ENCODE measurements at places on chromosomes 11 and 22. TPM values are rescaled to one million over a fixed set of nuclear protein-coding genes. Genes with fewer than 3 reads are reported as not detected.

OSBP2 gene
- total RNA-seq = 0.53 TPM

PRRG4 gene
- not detected for total RNA-seq

- H3K27me3 ChIP-seq = no peaks in the 10 kb centered on the region
- no peak overlapping the region for H3K27ac ChIP-seq
- H3K4me3 ChIP-seq = no peak overlapping the region
- DNase-seq = no peak
- H3K4me1 ChIP-seq = peaks cover 11% of the 10 kb centered on the region
- no peaks in the 10 kb centered on the region for H3K36me3 ChIP-seq
Observed at GRCh38 chr11:99327066-99327465, 306.3 kb downstream of the CNTN5 start.

DNA sequence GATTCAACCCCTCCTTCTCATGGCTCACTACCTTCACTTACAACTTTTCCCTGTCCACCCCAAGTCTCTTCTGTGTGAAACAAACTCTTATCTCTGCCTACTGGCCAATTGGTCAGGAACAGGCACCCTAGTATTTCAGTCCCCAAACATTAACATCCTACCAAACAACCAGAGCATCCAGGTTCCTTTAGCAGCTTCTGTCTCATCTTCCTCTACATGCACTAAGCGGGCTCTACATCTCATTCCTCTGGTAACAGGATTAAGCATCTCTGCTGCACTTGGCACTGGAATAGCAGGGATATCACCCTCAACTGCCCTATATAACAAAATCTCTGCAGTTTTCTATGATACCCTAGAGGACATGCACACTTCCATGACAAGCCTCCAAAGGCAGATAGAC, 116.2 kb downstream of the JRKL start:
- H3K27me3 ChIP-seq = no peaks in the 10 kb centered on the region
- H3K4me1 ChIP-seq = peaks cover 12% of the 10 kb centered on the region
- no peak for DNase-seq

- no peak overlapping the region for H3K27ac ChIP-seq
- no peaks in the 10 kb centered on the region for H3K4me1 ChIP-seq
- H3K27me3 ChIP-seq = peaks cover 83% of the 10 kb centered on the region
Observed at GRCh38 chr11:17694494-17695110, 24.8 kb upstream of the MYOD1 start.

DNA sequence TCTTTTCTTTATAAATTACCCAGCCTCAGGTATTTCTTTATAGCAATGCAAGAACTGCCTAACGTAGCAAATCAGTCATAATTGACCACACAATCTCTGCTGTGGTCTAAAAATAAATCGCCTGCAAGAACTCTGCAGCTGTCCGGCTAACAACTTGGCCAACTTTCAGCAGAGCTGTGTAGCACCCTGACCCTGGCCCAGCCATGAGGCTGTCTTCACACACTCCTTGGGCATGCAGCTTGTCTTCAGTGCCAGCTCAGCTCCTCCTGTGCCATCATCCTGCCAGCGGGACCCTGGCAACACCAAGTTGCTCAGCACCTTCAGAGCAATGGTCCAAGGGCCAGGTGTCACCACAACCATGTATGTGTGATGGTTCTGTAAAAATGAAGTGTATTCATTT, 355.6 kb downstream of the OPCML start:
- H3K4me3 ChIP-seq = no peak overlapping the region
- H3K27me3 ChIP-seq = no peaks in the 10 kb centered on the region
- DNase-seq = no peak
- no peaks in the 10 kb centered on the region for H3K4me1 ChIP-seq

- peaks cover 29% of the 10 kb centered on the region for H3K4me1 ChIP-seq
- H3K27ac ChIP-seq = no peak overlapping the region
- H3K4me3 ChIP-seq = no peak overlapping the region
- DNase-seq = peak; percentile 31
Observed at GRCh38 chr11:15987046-15987445, 369.3 kb downstream of the SOX6 start.

DNA sequence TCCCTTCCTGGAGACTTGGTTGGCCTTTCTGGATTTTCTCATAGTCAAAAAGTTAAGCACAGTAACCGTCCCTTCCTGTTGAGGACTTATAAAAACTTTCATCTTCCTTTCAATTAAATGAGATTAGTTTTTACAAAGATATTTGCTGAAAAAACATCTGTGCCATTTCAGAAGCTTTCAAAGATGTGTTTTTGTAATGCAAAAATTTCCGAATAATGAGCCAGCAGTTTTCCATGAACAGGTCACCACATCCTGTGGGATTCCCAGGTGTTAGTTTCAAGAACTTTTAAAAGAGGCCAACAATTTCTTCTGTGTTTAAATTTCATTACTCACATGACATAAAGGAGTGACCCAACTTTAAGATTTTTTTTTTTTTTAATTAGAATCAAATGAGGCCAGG, 18.0 kb downstream of the NUP50 start:
- DNase-seq = no peak
- no peak overlapping the region for H3K4me3 ChIP-seq
- H3K4me1 ChIP-seq = 0 out of 2 replicates have a peak, but pooled peaks cover 4% of the 10 kb centered on the region
- H3K27ac ChIP-seq = no peak overlapping the region

DNA sequence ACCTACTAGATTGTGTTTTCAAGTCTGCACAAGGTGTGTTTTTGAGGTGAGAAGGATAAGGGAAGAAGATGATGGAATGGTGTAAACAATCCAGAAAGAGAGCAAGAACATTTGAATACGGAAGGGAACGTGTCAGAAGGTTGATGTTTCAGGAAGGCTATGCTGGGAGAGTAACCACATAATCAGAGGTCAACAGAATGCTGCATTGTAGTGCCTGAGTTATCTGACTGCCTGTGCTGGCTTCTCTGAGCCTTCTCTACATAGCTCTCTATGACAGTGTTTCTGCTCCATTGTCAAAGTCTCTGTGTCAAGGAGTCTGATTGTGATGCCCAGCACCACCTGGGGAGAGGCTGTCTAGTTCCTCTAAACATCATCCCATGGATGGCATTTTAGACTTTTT, 74.1 kb downstream of the CYB5R2 start:
- H3K4me3 ChIP-seq = no peak overlapping the region
- H3K36me3 ChIP-seq = no peaks in the 10 kb centered on the region
- H3K27me3 ChIP-seq = no peaks in the 10 kb centered on the region
- no peak overlapping the region for H3K27ac ChIP-seq

- no peak for DNase-seq
- H3K27ac ChIP-seq = no peak overlapping the region
- H3K36me3 ChIP-seq = no peaks in the 10 kb centered on the region
- peaks cover 16% of the 10 kb centered on the region for H3K4me1 ChIP-seq
Observed at GRCh38 chr11:70130636-70131035, 52.5 kb downstream of the ANO1 start.

Data from SJSA1 (cell line).